SJCRH30 (cell line): ENCODE measurements at places on chromosomes 4 and X. TPM values are rescaled to one million over a fixed set of nuclear protein-coding genes. Genes with fewer than 3 reads are reported as not detected.

DNA sequence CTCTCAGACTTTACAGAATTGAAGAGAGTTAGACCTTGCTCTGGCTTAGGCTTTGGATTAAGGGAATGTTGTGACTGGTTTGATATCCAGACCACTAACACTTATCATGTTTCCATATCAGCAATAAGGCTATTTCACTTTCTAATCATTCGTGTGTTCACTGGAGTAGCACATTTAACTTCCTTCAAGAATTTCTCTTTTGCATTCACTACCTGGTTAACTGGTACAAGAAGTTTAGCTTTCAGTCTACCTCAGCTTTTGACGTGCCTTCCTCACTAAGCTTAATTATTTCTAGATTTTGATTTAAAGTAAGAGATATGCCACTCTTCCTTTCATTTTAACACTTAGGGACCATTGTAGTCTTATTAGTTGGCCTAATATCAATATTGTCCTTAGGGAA is 62.6 kb downstream of the CASP6 start:
- no peak for DNase-seq

DNA sequence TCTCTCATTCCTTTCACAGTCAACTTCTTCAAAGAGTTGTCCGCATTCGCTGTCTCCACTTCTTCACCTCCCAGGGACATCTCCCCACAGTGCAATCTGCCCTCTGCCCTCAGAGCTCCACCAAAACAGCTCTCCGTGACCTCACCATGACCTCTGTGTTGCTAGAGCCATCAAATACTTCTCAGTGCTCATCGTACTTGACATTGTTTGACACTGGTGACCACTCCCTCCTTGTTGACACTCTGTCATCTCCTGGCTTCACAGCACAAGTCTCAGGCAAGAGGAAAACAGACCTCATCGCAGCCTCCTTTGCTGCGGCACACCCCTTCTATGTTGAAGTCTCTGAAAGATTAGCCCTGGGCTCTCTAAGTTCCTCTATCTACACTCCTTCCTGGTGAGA is 90.5 kb upstream of the CCDC160 start:
- no peak for DNase-seq

- no peak for DNase-seq
These were observed 1.9 kb downstream of the UBE2K start for GRCh38 chr4:39699687-39700409.

The PGRMC2 gene
- total RNA-seq, result 17.9 and 20.2 TPM in 2 replicates

- no peak for DNase-seq
These were observed 233.3 kb upstream of the EDNRA start for GRCh38 chr4:147247579-147247978.

- DNase-seq, result no peak
These were observed 1465.7 kb upstream of the DIAPH2 start for GRCh38 chrX:95218976-95219375.

DNA sequence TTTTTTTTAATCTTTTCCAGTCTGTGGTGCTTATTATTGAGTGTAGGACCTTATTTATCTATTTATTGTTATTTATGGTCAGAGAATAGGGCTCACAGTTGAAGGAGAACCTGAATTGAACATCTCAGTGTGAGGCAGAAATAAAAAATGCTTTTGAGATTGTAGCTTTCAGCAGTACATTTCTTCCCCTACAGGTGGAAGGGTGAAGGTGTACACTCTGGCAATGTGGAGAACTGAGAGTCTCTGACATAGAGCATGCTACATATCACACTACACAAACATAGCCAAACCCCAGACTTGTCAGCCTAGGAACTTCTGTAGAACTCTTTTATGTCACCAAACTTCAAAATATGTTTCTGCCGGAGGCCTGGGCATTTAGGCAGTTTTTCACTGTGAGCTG is 140.2 kb downstream of the STIM2 start:
- no peak for DNase-seq
